ENCODE measurements at places on chromosomes 4 and X. TPM values are rescaled to one million over a fixed set of nuclear protein-coding genes. Genes with fewer than 3 reads are reported as not detected.

Gene CXCL5
- 5.9 TPM for total RNA-seq

Gene GPR50
- total RNA-seq, result not detected

Gene HNRNPDL
- 156 TPM for total RNA-seq

Gene PRR32
- not detected for total RNA-seq

Gene INTS12
- total RNA-seq, result 19.9 TPM

Gene SCD5
- total RNA-seq, result 4.0 TPM

Gene SFRP2
- 3.2 TPM for total RNA-seq

Gene PNMA5
- not detected for total RNA-seq
